ENCODE measurements at places on chromosomes 4 and X.

GRCh38 chrX:3598709-3599108 lies 114.7 kb downstream of the PRKX start:
- DNase-seq: no peak

- DNase-seq: no peak
Observed at GRCh38 chr4:77153006-77153405, 4.0 kb upstream of the CCNG2 start.

DNA sequence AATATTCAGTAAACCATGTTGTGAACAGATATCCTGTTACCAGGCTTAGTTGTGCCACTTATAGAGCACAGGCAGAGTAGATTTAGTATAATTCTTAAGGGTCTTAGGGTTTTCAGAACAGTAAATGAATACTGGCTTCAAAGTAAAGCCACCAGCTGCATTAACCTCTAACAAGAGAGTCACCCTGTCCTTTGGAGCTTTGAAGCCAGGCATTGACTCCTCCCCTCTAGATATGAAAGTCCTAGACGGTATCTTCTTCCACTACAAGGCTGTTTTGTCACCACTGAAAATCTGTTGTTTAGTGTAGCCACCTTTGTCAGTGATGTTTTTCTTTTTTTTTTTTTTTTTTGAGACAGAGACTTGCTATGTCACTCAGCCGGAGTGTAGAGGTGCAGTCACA lies 77.7 kb downstream of the ALPK1 start:
- DNase-seq: no peak

- DNase-seq: no peak
Observed at GRCh38 chrX:70026112-70026850, 23.5 kb downstream of the AWAT2 start.

GRCh38 chr4:40299811-40300292 lies 35.3 kb upstream of the CHRNA9 start:
- DNase-seq: no peak

DNA sequence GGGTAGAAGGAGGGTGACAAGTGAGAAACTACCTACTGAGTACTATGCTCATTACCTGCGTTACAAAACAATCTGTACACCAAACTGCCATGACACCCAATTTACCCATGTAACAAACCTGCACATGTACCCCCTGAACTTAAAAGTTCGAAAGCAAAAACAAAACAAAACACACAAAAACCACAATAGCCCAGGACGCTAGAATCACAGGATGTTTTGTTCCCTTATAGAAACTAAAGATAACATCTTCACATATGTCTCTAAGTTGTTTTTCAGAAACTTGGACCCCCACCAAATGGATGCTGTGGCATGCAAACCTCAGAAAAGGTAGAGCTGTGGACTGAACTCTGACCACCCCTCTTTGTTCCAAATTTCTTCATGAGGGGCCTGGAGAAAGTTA lies 25.2 kb upstream of the PNMA5 start:
- DNase-seq: no peak

DNA sequence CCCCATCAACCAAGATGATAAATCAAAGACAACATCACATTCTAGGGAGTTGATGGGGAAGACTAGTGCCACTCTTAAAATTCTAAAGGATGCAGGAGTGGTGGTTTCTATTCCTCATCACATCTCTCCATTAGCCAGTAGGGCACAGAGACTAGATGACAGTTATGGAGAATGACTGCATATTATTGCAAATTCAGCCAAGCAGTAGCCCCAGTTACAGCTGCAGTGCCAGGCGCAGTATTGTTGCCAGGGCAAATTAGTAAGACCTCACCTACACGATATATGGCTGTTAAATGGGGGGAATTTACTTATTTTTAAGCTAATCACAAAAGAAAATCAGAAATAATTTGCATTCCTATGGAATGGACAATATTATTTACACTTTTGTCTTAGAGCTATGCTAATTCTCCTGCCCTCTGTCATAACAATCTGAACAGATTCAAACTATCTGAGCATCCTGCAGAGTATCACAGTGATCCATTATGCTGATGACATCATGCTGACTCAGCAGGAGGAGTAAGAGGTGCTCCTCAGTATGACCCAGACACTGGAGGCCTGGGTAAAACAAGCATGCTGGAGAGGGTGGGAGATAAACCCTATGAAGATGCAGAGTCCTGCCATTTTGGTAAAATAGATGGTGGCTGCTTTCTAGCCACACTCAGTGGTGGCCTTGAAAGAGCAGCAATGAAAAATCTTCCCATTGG lies 24.7 kb downstream of the ETNPPL start:
- DNase-seq: no peak

- no peak for DNase-seq
Observed at GRCh38 chr4:183961795-183962194, 56.7 kb downstream of the STOX2 start.

DNA sequence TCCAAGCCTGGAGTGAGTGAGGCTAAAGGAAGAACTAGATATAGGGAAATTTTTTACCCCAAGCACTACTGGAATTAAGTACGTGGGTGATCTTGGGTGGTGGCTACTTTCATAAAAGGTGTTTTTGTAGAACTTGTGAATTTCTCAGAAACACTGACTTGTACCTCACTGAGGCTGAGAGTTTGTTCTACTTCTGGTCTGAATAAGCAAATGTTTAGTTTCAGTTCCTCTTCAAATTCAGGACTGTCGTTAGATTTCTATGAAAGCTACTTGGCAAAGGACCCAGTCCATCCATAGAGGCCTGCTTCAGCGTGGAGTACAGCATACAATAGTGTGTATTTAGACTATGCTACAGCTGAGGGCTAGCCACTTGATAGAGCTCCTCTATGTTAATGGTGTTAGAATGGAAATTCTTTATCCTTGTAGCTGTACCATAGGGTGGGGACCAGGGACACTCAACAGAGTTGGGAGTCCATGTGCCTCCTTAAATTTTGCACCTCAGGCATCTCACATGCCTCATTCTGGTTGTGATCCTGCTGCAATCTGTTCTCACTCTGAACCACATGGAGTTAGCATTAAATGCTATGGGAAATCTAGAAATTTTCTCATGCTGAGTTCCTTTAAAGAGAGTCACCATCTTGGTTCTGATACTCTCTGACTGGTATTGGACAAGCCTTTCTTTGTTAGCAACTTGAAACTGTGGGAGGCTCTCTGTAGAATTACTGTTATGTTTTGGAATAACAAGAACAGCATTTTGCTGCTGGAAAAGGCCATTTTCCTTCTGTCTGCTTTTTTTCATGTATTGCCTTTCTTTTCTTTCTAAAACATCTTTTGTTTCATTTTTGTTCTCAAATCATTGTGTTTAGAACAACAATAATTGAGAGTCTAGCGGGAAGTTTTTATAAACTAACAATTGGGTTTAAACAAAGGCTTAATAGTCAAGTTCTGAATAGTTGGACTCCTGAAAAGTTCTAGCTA lies 86.8 kb downstream of the PDGFRA start:
- DNase-seq: no peak

- no peak for DNase-seq
Observed at GRCh38 chr4:149891426-149891825, 75.8 kb upstream of the IQCM start.

GRCh38 chr4:173195109-173195508 lies 26.5 kb downstream of the GALNT7 start:
- DNase-seq: no peak

- DNase-seq: no peak
Observed at GRCh38 chr4:113382704-113383103, 333.3 kb downstream of the ANK2 start.

GRCh38 chr4:90792696-90793095 lies 665.5 kb downstream of the CCSER1 start:
- DNase-seq: no peak

GRCh38 chrX:9466124-9466495 lies 1.3 kb downstream of the TBL1X start:
- DNase-seq: no peak

DNA sequence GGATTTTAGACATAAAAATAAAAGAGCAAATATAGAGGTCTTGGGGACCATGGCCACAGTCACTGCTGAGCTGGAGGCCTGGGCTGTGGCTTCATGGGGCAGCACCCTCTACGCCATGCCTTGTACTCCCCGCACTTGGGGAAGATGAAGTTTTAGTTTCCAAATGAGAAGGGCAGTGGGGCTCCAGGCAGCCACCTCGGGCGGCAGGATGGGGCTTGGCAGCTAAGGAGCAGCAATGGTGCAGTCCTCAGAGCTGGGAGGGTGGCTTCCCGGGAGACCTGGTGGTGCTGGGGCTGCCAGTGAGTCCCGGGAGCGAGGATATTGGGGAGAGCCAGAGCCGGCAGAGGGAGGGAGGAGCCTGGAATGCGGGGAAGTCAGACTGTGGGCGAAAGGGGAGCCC lies 2.4 kb downstream of the CXCR3 start:
- DNase-seq: no peak

- DNase-seq: no peak
Observed at GRCh38 chr4:6461301-6462165, 10.9 kb downstream of the PPP2R2C start.

DNA sequence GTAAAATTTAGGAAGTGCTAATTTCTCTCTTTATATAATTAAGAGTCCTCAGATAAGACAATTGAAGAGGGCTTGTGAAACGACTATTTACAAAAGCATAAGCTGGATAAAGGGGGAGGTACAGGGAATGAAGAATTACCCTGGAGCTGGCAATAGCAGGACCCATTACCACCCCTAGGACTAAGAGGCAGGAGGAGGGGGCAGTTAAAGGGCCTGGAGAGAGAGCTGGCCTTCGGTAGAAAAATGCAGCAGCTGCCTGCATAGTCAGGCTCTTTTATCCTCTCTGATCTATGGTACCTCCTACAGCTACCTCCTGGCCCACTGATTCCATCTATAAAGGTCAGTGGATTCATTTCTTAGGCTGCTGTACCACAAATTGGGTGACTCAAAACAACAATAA lies 57.7 kb upstream of the TRPC3 start:
- no peak for DNase-seq

DNA sequence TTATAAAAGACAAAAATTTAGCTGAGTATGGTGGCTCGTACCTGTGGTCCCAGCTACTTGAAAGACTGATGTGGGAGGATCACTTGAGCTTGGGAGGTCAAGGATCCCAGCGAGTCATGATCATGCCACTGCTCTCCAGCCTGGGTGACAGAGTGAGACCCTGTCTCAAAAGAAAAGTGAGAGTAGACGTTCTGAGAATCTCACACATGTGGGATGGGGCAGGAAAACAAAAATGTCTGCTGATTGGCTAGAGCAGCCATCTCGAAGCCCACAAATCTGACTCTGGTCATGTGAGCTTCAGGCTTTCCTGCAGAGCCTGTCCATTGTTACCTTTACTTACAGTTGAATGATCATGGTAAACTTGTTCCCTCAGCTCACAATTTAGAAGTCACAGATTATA lies 23.1 kb upstream of the SLC9A7 start:
- DNase-seq: no peak

All from AG04450 (cell line).